ENCODE measurements at places on chromosomes 1 and 21.

DNA sequence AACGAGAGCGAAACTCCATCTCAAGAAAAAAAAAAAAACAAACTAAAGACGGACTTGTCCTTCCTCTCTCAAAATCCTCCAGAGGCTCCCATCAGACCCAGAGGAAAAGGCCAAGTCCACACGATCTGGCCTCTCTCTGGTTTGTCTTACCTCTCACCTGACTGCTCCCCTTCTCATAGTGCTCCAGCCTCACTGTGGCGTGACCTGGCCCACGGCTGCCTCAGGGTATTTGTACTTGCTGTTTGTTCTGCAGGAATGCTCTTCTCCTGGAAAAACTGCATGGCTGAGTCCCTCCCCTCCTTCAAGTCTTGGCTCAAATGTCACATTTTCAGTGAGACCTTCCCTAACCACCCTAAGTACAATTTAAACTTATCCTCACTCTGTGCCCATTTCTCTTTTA, 8.0 kb upstream of the BRWD1 start:
- no peak for DNase-seq

GRCh38 chr1:90402893-90403849, 313.9 kb downstream of the BARHL2 start:
- DNase-seq = peak; percentile 82

GRCh38 chr21:40915114-40915513, 68.2 kb upstream of the DSCAM start:
- no peak for DNase-seq

- DNase-seq = no peak
Observed at GRCh38 chr1:94983171-94983739, 56.3 kb upstream of the CNN3 start.

GRCh38 chr1:230240446-230241086, 173.5 kb downstream of the GALNT2 start:
- no peak for DNase-seq
